ENCODE measurements at places on chromosomes 4 and X.

GRCh38 chrX:8988446-8988845 is 45.5 kb downstream of the FAM9B start:
- peak; percentile 24 for DNase-seq

DNA sequence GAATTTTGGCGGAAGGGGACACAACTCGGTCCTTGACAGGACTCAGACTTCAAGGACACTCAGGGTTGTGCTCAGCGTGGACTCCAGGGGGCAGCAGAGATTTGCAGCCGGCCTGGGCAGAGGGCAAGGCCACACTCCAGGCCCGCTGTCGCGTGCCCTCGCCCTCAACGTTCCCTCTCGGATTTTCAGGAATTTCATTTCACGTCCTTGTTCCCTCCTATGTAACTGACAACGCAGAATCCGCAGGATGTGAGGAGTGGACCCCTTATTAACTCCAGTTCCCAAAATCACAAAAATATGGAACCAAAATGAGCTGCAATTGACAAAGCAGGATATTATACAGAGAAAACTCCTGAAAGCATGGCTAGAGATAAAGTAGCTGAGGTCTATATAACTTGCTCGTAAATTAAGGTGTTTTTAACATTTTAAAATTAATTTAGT is 21.0 kb upstream of the DCTD start:
- peak; percentile 74 for DNase-seq

- peak; percentile 42 for DNase-seq
These were observed 202.0 kb downstream of the APBB2 start for GRCh38 chr4:41012293-41012692.

DNA sequence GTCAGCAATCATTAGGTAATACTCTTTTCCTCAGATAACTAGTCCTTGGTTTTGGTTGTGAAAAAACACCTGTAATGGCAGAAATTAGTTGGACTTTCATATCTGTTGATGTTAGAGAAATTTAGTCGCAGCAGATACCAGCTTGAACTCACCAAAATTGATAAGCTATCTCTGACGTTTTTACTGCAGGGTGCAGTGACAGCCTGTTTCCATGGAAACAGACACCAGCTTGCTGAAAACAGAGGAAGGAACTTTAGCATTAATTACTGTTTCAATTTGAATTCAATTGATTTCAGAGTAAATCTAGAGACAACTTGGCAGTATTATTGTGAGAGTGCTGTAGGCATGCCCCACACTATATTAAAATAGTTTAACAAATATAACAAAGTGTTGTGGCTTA is 246.5 kb downstream of the PPP1R2C start:
- no peak for DNase-seq

DNA sequence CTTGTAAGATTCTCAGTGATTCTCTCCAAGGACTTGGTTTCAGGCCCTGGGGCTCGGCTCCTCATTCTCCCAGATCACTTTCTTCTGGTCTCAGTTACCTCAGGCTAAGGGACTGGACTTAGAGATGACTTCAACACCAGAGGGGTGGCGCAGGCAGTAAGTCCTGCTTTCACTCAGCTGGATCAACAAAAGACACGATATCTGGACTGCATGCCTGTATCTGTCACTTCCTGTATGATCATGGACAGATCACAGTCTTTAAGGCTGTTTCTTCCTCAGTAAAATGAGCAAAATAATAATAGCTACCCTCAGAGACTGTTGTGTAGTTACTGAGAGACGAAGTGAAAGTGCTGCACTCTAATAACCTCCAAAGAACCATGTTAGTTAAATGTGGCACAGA is 19.5 kb upstream of the CXCR3 start:
- peak; percentile 41 for DNase-seq

- no peak for DNase-seq
These were observed 67.2 kb upstream of the NDP start for GRCh38 chrX:44040406-44040805.

DNA sequence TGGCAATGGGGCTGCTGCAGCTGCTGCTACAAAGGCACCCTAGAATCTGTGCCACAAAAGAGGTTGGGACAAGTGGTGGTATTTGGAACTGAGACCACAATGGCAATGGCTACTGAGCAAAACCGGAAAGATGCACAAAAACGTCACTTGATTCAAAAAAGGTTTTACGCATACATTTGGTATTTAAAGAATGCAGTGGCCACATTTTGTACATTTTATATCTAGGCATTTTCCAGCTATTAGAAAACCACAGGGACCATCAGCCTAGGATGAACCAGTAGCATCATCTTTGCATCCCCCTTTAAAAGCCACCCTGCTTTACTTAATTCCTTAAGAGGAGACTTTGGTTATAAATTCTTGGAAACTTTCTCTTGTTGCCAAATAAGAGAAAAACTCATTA is 104.8 kb upstream of the CXCL13 start:
- DNase-seq = peak; percentile 3

- DNase-seq = no peak
These were observed 33.9 kb upstream of the DDIT4L start for GRCh38 chr4:100224160-100224559.

- DNase-seq = peak; percentile 24
These were observed 16.0 kb downstream of the RTL3 start for GRCh38 chrX:78643096-78643495.

DNA sequence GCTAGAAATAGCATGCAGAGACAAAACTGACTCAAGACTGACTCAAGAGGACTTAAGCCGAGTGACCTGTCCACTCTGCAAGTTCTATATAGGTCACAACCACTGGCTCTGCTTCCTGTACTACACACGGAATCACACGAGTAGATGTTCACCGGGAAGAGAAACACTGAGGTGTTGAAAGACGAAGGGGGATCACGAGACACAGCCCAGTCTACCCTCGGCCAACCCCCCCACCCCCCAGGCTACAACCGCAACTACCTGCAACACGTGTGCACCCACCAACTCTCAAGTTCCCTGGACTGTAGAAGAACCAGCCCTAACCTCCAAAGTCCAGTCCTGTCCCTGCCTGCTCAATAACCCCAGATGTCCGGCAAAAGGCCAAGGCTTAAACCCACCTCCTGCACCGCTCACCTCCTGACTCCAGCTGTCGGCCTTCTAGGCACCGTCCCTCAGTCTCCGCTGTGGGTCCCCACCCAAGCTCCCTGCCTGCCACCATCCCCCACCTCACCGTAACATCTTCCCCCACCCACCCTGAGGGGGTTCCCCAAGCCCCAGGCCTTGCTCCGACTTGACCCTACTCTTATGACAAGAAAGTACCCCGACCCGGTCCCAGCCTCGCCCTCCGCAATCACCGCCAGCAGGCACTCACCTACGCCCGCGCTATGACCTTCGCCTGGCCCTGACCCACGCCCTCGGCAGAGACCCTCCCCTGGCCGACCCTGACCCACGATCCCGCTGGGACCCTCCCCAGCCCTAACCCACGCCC is 739 bp downstream of the GAK start:
- peak; percentile 28 for DNase-seq

DNA sequence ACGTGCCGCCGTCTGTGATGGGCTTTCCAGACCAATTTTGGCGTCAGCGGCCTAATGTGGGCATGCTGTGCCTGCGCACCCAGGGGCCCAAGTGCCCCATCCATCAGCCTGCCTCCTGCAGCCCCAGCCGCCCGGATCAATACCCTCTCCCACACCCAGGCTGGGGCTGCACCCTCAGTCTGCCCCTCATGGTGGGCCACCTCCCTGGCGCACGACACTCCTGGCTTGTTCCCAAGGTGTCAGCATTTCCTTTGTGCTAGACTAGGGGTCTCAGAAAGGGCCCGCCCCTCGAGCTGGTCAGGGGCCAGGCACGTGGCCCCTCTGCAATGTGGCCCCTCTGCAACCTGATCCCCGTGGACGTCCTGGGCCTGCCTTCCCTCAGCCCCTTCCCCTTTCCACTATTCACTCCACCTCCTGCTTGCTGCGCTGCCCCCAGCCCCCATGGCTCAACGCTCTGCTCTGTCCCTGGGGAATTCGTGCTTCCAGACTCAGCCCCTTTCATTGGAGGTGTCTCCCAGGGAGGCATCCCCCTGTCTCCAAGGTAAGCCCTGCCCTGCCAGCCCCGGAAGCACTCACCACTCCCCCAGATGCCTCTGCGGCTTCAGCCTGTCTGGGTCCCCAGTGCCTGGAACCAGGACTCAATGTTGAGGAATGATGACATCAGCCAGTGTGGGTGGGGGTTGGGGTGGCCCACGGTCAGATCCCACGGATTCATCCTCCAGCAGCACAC is 130.8 kb downstream of the HMX1 start:
- no peak for DNase-seq

GRCh38 chr4:109914322-109914721 is 1.6 kb downstream of the EGF start:
- no peak for DNase-seq

GRCh38 chr4:165458471-165458870 is 79.7 kb downstream of the CPE start:
- peak; percentile 51 for DNase-seq

DNA sequence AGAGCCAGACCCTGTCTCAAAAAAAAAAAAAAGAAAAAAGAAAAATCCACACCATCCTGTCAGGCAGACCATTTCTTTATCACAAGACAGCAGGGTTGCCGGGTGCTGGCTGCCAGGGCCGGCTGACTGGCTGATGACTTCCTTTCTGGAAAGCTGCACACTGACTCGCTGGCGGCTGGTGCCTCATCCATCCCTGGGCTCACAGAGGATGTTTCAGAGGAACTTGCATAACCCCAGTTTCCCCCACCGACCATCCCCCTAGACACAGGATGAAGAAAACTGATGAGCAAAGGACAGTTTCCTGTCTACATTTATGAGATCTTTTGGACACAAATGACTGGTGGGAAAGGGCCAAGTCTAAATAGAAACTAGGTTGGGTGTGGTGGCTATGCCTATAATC is 14.1 kb downstream of the HPSE start:
- DNase-seq = peak; percentile 65

DNA sequence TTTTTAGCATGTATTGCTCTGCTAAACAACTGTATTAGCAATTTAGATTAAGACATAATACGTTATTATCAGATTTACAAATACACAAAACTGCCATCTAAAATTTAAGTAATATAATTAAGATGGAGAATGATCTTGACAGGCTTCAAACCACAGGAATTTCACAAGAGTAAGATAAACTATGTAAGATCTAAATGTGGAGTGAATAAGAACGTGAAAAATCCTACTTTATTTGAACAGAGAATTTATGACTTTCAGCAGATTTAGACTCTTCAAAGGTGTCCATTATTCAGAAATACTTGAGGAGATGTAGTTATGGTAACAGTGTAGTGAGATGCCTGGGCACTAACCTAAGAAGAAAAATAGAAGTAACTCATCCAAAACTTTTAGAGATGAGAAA is 73.2 kb downstream of the SLC4A4 start:
- no peak for DNase-seq
